Vein endothelial cell (primary cell): ENCODE measurements at places on chromosomes 1 and 21. TPM values are rescaled to one million over a fixed set of nuclear protein-coding genes. Genes with fewer than 3 reads are reported as not detected.

Gene IL6R
- total RNA-seq = 6.9 and 8.5 TPM in 2 replicates

Gene PRDX6
- total RNA-seq = 159 and 186 TPM in 2 replicates

Gene CHAF1B
- total RNA-seq = 4.2 and 6.3 TPM in 2 replicates

Gene CHIA
- total RNA-seq = not detected in 2 replicates

Gene HES4
- 20.6 and 41.2 TPM in 2 replicates for total RNA-seq
